ENCODE measurements at places on chromosomes 6 and 20.

GRCh38 chr6:89927791-89928550, 33.7 kb downstream of the GJA10 start:
- DNase-seq: peak; percentile 42

- peak; percentile 85 for DNase-seq
Measured at GRCh38 chr6:19413323-19413722, 423.8 kb upstream of the ID4 start.

DNA sequence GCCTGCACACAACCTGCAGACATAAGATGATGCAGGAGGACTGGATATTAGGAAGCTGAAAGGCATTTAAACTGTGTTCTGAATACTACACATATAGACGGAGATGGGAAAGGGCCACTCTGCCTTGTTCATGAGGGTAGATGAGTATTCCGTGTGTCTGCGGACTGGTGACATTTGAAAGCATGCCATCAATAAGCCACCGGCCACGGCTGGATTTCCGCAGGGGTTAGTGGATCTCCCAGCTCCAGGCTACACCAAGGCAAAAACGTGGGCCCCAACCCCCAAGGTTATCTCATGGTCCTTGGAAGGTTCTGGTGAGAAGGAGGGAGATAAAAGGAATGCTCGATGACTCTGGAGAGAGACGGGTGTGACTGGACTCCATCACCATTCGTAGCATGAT, 78.6 kb upstream of the THBS2 start:
- DNase-seq: no peak

- DNase-seq: peak; percentile 51
Measured at GRCh38 chr6:27866357-27867050, 45.7 kb downstream of the OR2B2 start.

DNA sequence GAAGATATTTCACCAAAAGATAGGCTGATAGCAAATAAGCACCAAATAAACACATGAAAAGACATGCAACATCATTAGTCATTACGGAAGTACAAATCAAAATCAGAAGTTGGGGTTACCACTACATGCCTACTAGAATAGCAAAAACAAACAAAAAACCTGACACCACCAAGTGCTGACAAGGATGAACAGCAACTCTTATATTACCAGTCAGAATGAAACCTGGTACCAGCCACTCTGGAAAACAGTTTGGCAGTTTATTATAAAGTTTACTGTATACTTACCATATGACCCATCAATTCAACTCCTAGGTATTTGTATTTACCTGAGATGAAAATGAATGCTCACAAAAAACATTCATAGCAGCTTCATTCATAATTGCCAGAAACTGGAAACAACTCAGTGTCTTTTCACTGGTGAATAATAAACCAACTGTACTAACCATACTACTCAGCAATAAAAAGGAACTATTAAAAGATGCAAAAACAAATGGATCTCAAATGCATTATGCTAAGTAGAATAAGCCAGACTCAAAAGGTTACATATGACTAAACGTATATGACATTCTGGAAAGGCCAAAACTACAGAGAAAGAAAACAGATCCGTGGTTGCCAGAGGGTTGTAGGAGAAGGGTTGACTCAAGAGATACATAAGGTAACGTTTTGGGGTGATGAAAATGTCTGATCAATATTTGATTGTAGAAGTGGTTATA, 33.0 kb downstream of the NUP153 start:
- no peak for DNase-seq

DNA sequence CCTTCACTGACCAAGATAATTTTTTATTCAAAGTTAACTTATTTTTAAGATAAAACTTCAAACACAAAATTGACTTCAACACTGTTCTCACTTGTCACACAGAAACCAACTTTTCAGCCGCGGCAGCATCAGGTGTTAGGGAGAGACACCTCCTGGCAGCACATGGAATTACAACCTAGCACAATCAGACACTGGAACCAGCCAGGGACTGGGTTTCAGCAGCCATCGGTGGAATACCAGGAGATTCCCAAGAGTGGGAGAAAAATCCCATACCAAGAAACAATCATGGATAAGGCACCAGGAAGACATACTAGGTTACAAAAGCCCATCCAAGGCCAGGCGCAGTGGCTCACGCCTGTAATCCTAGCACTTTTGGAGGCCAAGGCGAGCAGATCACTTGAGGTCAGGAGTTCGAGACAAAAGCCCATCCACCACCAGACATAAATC, 70.0 kb downstream of the SNX5 start:
- peak; percentile 62 for DNase-seq

- peak; percentile 67 for DNase-seq
Measured at GRCh38 chr6:132228894-132229293, 172.4 kb downstream of the MOXD1 start.

DNA sequence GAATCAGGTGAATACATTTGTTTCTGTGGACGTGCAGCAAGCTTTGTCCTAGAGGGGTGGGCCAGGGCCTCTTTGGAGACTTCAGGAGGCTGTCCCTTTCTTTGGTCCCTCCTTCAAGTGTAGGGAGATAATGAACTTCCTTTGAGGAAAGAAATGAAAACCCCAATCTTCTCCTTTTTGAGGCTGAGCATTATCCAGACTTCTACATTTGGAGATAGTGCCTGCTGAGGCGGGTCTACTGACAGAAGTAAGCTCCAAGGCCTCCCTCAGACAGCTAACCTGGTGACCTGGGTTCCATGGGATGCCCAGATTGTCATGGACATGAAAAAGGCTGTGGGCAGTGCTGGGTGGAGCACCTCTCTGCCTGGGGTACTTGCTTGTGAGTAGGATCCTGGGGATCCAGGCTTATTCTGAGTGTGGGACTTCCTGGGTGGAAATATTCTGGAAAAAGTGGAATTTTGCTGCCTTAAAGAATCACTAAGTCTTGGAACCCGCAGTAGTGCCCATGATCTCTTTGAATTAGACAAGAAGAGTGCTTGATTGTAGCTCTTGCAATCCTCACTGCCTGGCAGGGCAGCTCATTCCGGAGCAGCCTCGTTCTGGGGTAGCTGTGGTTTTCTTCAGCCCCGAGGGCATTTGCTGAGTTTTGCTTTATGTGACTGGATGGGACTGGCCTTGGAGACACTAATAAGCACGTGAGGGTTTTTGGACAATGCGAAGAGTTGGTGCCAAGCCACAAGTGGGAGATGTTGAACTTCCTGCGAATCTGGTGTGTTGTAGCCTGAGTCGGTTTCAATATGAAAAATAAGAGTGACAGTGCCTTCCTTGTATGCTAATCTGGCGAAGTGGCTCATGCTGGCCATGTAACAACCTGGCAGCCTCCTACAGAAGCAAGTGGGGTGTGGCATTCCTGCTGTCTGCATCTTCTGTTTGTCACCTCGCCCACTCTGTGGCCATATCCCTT, 28.1 kb downstream of the SNRNP48 start:
- DNase-seq: peak; percentile 65

GRCh38 chr20:13147971-13148370, 73.1 kb upstream of the ISM1 start:
- no peak for DNase-seq

GRCh38 chr20:45336530-45337366, 11.5 kb downstream of the SDC4 start:
- peak; percentile 92 for DNase-seq

GRCh38 chr20:52798124-52798523, 174.0 kb upstream of the TSHZ2 start:
- DNase-seq: no peak

GRCh38 chr20:33400812-33401183, 521 bp downstream of the CDK5RAP1 start:
- DNase-seq: no peak

- no peak for DNase-seq
Measured at GRCh38 chr20:57751411-57751810, 41.6 kb upstream of the PMEPA1 start.

- DNase-seq: no peak
Measured at GRCh38 chr6:2215342-2215741, 30.1 kb downstream of the GMDS start.

DNA sequence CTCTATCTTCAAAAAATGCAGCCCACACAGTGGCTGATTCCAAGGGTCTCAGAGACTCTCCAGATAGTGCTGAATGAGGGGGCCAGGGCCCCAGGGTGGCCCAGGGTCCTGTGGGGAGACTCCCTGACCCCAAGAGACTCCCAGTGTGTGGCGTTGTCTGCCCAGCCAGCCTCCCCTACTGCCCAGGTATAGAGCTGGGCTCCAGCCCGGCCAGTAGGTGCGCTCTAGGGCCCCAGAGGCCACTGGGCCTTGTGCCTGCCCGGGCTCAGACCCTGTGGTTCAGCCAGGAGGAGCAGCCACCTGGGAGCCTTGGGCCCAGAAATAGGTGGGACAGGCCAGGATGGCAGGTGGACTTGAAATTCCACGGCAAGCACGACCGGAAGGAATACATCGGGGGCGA, 30.3 kb upstream of the GATA5 start:
- DNase-seq: no peak

- DNase-seq: no peak
Measured at GRCh38 chr6:64010666-64011065, 375.1 kb downstream of the PHF3 start.

DNA sequence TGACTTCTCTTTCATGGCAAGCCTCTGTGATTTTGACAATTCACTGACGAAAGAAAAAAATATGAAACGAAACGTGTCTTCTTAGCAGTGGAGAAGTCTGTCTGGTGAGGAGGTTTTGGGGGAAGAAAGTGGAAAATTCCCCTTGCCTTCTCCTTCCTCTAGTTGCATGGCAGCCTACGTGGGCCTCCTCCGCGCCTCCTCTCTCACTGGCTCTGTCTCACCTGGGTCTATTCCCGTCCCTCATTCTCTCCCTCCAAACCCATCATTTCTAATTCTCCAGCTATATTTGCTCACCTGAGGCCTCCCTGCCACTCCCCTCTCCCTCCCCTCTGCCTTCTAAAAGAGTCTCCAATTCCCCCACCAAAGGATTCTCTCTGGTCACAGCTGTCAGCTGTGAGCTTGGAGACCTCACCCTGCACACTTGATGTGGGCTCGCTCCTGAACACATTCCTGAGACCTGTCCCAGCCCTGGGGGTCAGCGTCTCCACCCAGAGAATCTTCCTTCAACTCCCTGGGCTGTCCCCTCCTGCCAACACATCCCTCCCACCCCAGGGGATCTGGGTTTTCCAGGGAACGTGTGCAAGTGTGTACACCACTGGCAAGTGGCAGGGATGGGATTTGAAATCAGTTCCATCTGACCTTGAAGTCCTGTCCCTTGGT, 159.6 kb upstream of the PMEPA1 start:
- DNase-seq: no peak

- DNase-seq: peak; percentile 61
Measured at GRCh38 chr6:36386495-36387439, 702 bp downstream of the ETV7 start.

- DNase-seq: peak; percentile 92
Measured at GRCh38 chr6:77292564-77293546, 170.4 kb downstream of the HTR1B start.

GRCh38 chr20:17507032-17507431, 24.1 kb downstream of the BFSP1 start:
- DNase-seq: peak; percentile 35

- DNase-seq: no peak
Measured at GRCh38 chr20:62603907-62604785, 38.2 kb upstream of the SLCO4A1 start.

DNA sequence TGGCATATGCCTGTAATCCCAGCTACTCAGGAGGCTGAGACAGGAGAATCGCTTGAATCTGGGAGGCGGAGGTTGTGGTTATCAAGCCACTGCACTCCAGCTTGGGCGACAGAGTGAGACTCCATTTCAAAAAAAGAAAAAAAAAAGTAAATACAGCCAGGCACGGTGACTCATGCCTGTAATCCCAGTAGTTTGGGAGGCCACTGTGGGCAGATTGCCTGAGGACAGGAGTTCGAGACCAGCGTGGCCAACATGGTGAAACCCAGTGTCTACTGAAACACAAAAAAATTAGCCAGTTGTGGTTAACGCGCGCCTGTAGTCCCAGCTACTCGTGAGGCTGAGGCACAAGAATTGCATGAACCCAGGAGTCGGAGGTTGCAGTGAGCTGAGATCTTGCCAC, 1.5 kb upstream of the NINL start:
- DNase-seq: no peak

DNA sequence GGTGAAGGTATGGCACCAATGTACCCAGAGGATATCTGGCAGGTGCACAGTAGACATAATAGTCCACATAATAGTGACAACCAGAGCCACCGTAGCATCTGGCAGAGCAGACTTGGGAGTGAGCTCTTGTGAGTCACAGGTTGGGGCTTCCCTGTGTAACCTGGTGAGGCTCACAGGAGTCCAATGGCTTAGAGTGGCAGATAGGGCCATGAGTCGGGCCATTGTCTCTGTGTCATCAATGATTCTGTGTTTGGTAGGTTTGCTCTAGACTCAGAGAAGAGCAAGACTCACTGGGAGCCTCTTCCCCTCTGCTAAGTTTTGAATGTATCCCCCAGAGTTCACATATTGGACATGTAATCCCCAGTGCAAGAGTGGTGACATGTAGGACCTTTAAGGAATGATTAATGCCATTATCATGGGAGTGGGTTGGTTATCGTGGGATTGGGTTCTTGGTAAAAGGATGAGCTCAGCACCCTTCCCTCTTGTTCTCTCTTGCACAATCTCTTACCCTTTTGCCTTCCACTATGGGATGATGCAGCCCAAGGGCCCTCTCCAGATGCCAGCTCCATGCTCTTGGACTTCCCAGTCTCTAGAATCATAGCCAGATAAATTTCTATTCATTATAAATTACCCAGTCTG, 22.6 kb upstream of the SIRPA start:
- DNase-seq: no peak

GRCh38 chr6:137146206-137146605, 27.2 kb downstream of the IL22RA2 start:
- DNase-seq: no peak

- no peak for DNase-seq
Measured at GRCh38 chr6:84663866-84664265, 100.5 kb downstream of the TBX18 start.

DNA sequence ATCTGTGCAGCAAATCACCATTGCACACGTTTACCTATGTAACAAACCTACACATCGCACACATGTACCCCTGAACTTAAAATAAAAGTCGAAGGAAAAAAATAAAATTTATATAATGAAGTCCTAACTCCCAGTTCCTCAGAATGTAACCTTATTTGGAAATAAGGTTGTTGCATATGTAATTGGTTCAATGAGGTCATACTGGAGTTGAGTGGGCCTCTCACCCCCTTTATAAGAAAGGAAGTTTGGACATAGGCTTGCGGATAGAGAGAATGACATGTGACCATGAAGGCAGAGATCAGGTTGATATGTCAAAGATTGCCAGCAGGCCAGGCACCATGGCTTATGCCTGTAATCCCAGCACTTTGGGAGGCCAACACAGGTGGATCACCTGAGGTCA, 16.1 kb upstream of the ZBTB22 start:
- DNase-seq: no peak

GRCh38 chr6:32842690-32843089, 1.2 kb downstream of the PSMB8 start:
- DNase-seq: no peak

DNA sequence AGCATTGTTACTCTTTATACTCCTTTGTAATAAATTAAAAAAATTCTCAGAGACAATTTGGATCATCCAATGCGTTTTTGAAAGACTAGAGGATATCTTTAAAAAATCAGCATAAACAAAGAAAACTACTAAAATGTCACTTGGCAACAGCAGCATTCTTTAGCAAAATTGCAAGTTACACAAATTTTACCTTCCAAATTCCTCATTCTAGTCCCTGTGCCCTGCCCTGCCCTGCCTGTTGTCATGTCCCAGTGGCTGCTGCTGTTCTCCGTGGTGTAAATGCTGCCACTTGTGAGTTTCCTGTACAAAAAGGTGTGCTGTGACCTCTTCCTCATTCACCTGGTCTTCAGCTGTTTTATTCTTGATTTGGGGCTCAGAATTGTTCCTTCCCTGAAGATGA, 83.2 kb downstream of the CDC5L start:
- no peak for DNase-seq

- DNase-seq: peak; percentile 61
Measured at GRCh38 chr6:146984251-146984924, 219.8 kb upstream of the STXBP5 start.

- peak; percentile 31 for DNase-seq
Measured at GRCh38 chr20:45510242-45510862, 5.1 kb downstream of the SPINT3 start.
